ENCODE measurements at places on chromosomes 5 and 9.

DNA sequence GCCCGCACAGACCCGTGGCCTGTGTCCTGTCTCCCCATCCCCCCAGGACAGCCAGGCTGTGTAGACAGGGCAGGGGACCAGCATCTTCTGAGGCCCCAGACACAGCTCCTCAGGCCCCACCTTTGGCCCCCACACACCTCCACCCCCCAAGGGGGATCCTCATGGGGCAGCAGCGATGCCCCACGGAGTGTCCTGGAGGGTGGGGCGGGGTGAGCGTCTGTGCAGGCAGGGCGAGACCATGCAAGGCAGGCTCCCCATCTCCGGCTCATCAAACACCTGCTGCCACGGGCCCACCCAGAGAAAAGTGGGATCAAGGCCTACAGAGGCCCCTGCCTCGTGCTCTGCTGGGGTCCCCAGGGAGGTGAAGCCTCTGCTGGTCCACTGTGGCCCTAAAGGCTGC lies 118.7 kb upstream of the FOXD4L5 start:
- DNase-seq = no peak

GRCh38 chr9:3692606-3693005 lies 166.8 kb upstream of the RFX3 start:
- DNase-seq = no peak

DNA sequence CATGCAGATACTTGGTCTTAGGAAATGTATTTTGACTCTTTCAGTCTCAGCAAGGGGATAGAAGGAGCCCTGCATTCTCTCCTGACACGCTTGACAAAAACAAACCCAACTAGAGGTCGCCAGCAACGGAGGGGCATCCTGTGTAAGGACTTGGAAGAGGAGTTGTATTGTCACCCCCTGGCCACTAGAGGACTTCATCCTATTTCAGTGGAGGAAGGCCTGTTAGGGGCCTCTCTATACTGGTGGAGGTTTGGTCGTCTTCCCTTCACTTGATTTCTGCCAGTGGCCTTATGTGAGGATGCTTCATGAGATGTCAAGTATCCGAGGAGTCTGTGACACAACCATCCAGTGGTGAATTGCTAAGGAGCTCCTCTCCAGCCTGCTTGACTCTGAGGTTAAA lies 122.8 kb upstream of the STC2 start:
- no peak for DNase-seq

- no peak for DNase-seq
These were observed 96.0 kb downstream of the GALNT10 start for GRCh38 chr5:154286557-154286956.

- no peak for DNase-seq
These were observed 63.5 kb upstream of the IRX4 start for GRCh38 chr5:1946122-1946677.

DNA sequence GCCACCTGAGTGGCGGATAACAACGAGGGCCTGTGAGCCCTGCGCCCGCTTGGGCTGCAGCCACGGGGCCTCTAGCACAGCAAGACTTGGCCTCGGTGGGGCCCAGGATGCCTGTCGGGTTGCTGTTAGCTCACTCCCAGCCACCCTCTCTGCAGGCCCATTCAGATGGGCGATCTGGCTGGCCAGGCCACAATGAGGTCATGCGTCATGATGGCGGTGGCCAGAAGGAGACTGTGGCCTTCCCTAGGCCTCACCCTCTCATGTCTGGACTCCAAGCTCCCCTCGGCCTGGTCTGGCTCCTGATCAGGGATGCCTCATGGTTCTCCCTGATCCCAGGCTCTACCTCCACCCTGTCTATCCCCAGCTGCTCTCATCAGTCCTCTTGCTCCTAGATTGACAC lies 19.0 kb upstream of the TCOF1 start:
- no peak for DNase-seq

DNA sequence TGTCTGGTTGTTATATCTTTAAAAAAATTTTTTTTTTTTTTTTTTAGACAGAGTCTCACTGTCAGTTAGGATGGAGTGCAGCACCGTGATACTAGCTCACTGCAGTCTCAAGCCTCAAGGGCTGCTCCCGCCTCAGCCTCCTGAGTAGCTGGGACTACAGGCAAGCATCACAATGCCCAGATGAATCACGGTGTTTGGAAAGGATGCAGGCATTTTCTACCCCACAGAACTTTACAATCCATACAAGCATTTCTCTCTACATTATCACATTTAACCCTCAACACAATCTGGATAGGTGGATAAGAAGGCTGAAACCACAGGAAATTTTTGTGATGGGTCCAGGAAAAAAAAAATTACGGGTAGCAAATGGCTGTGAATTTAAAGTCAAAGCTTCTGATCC lies 5.8 kb upstream of the PCA3 start:
- no peak for DNase-seq

DNA sequence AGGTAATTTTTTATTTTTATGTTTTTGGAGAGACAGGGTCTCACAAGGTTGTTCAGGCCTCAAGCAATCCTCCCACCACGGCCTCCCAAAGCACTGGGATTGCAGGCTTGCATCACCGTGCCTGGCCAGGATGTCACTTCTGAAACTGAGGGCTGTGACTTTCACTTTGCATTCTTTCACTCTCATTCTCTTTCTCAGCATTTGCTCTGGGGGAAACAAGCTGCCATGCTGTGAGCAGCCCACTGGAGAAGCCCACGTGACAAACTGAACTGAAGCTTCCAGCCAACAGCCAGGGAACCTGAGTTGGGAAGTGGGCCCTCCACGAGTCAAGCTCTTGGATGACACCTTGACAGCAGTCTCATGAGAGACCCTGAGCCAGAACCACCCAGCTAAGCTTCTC lies 109.4 kb downstream of the C5orf15 start:
- no peak for DNase-seq

DNA sequence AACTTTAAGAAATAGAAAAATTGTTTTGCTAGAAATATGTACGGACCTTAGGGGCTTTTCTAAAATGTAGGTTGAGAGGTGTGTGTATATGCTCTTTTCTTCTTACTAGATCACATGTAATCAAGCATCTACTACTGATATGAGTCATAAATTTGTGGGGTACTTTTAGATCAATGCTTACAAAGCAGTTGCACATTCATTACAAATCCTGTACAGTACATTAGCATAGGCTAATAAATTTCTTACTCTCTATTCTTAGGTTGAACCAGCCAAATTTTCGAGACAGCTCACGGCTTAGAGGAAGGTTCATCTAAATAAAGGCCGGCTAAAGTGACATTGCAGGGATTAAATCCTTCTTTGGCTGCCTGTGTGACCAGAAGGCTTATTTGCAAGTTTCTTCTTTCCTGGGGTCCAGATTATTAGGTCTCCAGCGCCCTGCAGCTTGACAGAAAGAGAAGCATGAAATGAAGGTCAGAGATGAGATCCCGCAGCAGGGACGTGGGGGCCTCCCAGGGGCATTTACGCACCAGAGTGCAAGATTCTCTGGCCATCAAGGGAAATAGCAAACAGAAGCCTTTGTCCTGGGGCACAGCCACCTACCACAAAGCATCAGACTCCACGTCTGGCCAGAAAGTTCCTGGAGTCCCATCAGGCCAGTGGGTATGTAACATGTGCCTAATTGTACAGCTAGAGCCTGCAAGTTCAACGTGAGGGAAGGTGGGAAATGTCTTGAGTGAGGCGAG lies 53.0 kb downstream of the NIM1K start:
- DNase-seq = no peak

DNA sequence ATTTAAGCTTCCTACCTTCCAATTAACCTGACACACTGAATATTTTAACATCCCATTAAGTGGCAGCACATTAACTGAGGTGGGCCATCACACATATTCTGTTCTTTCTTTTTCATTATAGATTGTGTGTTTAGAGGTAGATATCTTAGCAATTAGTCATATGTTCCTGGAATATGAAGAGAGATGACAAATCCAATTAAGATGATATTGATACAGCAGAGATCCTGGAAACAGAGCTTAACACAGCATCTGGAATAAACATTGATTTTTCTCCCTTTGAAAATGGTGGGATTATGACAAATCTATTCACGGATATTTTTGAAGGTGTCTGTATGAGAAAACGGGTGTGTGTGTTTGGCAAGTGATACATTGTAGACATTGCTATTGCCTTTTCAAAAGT lies 448.0 kb downstream of the CDH10 start:
- no peak for DNase-seq

DNA sequence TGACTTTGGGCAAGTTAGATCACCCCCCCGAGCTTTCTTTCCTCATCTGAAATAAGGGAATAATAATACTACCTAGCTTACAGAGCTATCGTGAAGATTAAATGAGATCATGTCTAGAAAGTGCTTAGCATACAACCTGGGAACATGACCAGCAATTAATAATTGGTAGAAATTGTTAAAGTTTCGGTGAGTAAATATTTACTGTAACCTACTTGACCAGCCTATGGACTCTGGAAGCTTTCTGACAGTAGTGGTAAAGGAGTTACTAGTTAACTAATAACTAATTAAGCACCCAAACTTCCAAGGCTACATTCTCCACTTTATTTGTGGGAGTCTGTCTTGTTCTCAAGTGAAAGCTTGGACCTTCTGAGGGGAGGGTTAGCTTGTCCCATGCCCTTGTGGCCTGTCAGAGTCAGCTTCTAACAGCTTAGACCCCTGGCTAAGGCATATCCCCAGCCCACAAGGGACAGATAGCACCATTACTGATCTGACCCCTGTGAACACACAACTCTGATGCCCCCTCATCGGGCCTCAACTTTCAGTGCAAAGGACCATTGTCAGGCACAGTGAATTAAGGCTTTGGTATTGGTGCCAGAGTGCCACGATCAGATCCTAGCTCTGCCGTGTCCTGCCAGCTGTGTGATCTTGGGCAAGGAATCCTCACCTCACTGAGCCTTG lies 58.7 kb upstream of the SAP30L start:
- DNase-seq = no peak

DNA sequence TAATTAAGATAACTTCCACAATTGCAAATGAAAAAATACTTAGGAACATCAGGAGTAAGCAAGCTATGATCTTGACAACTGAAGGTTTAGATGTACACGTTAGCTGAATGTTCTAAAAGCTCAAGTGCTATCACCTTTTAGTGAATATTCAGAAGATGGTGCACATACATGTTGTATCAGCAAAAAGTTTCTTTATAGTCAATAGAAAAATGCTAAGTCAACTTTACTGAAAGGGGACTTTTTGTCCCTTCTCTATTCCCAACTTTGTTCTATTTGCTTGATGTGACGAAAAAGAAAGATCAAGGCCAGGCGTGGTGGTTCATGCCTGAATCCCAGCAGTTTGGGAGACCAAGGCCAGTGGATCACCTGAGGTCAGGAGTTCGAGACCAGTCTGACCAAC lies 7.6 kb upstream of the RGMB start:
- DNase-seq = no peak

GRCh38 chr5:44511596-44511995 lies 122.4 kb upstream of the FGF10 start:
- no peak for DNase-seq

- DNase-seq = no peak
These were observed 320.0 kb downstream of the ENC1 start for GRCh38 chr5:74320526-74320925.

DNA sequence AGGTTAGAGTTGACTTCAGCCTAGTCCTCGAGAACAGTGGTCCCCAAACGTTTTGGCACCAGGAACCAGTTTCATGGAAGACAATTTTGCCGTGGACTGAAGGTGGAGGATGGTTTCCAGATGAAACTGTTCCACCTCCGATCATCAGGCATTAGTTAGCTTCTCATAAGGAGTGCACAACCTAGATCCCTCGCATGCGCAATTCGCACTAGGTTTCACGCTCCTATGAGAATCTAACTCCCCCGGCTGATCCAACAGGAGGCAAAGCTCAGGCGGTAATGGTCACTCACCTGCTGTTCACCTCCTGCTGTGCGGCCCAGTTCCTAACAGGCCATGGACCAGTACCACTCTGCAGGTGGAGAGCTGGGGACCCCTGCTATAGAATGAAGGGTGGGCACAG lies 163.6 kb downstream of the CDH6 start:
- no peak for DNase-seq

- DNase-seq = no peak
These were observed 228.1 kb upstream of the MEF2C start for GRCh38 chr5:89110916-89111646.

DNA sequence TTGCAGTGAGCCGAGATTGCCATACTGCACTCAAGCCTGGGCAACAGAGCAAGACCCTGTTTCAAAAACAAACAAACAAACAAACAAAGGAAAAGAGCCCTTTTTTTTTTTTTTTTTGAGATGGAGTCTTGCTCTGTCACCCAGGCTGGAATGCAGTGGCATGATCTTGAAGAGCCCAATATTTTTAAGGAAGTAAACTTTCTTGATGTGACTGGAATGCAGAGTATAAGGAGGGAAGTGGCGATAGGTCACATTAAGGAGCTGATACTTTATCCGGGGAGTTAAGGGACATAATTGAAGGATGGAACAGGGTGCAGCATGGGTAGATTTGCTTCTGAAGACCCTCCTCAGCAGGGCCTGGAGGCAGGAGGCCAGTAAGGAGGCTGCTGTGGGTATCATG lies 13.0 kb downstream of the NAIF1 start:
- no peak for DNase-seq

- no peak for DNase-seq
These were observed 110.2 kb downstream of the MLLT3 start for GRCh38 chr9:20512106-20512505.

DNA sequence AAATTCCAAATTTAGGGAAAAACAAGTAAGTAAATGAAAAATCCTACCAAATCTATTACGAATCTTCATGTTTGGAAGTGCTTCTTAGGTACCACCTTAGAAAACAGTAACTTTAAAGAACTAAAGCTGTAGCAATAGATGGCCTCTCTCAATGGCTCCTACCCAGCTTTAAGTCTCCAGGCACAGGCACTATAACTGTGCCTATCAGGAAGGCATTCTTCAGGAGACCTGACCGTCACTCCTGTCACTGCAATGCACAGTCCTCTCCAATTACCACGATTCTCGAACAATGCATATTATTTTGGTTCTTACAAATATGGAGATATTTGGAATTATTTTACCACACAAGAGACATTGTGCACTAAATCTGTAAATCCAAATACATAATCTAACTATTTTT lies 12.9 kb downstream of the NFIB start:
- DNase-seq = no peak

DNA sequence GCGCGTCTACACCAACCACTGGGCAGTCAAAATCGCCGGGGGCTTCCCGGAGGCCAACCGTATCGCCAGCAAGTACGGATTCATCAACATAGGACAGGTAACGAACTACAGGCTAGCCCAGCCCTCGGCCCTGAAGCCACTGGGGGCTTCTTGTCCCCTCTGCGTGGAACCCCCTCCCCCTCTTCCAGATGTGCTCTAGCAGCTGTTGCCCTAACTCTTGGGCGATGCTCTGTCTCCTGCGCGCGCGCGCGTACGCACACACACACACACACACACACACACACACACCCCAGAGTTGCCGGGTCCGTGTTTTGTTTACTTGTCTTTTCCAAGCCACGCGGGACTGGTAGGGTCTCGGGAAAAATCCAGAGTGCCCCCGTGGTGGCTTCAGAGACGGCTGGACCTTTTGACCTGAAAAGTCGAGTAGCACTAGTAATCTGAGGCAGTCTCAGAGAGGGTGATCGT lies 836 bp downstream of the PCSK5 start:
- no peak for DNase-seq

- DNase-seq = no peak
These were observed 2.8 kb downstream of the ZNF608 start for GRCh38 chr5:124743602-124744169.

- DNase-seq = no peak
These were observed 11.2 kb downstream of the IRF1 start for GRCh38 chr5:132479111-132479951.

- DNase-seq = no peak
These were observed 178.3 kb upstream of the FBXL17 start for GRCh38 chr5:108560166-108560565.

All from activated CD4-positive, alpha-beta T cell treated with anti-CD3 and anti-CD28 coated beads, Interleukin-2, amount 50 U/mL, for 4 hours (primary cell).